ENCODE measurements at places on chromosomes 3 and 15. TPM values are rescaled to one million over a fixed set of nuclear protein-coding genes. Genes with fewer than 3 reads are reported as not detected.

GRCh38 chr3:126065876-126066275 lies 18.0 kb downstream of the SLC41A3 start:
- no peaks in the 10 kb centered on the region for H3K4me1 ChIP-seq
- no peak overlapping the region for H3K27ac ChIP-seq
- H3K36me3 ChIP-seq = peaks cover 5% of the 10 kb centered on the region

GRCh38 chr3:127860211-127860696 lies 37.9 kb upstream of the MGLL start:
- no peak overlapping the region for H3K4me3 ChIP-seq
- H3K27ac ChIP-seq = no peak overlapping the region
- no peaks in the 10 kb centered on the region for H3K4me1 ChIP-seq
- no peaks in the 10 kb centered on the region for H3K36me3 ChIP-seq
- no peak for DNase-seq

DNA sequence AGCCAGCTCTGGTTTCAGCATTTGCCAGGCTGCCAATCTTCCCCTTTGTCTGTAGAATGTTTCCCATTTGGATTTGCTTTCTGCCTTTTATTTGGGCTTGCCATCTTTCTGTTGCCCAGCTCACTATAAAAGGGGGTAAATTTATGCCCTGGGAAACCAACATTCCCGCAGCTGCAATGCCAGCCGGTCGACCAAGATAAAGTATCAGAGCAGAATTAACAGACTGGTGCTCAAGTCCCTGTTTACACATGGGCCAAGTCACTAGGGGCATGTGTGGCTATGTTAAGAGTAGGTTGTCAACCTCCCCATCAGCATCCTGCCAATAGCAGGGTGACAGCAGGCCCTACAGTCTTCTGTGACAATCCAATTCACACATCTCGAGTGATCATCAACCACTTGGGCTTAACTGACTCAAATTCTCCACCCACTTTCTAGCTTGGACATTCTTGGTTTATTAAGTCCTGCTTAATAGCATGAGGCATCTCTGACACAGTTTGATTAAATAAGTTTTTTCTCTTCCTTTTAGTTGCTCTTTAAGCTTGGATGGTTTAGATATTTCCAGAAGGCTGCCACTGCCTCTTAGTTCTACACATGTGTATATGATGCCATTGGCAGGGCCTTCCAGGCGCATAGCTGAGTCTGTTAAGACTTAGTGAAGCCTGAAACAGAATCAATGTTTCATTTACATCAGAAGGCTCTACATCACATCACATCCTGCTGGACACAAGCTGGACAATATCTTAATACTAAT lies 24.1 kb upstream of the VEPH1 start:
- no peak overlapping the region for H3K27ac ChIP-seq
- H3K4me3 ChIP-seq = no peak overlapping the region
- no peaks in the 10 kb centered on the region for H3K27me3 ChIP-seq
- H3K4me1 ChIP-seq = no peaks in the 10 kb centered on the region
- no peak for DNase-seq

GRCh38 chr3:47128137-47128536 lies 35.8 kb downstream of the SETD2 start:
- peaks cover 5% of the 10 kb centered on the region for H3K4me1 ChIP-seq
- H3K36me3 ChIP-seq = peaks cover 18% of the 10 kb centered on the region
- H3K27me3 ChIP-seq = no peaks in the 10 kb centered on the region
- DNase-seq = no peak
- H3K27ac ChIP-seq = no peak overlapping the region

- H3K27me3 ChIP-seq = no peaks in the 10 kb centered on the region
- peaks cover 56% of the 10 kb centered on the region for H3K4me1 ChIP-seq
- peak overlapping the region; percentile 36 for H3K27ac ChIP-seq
Measured at GRCh38 chr3:43001094-43001553, 22.0 kb downstream of the GASK1A start.

GRCh38 chr3:126837773-126838172 lies 133.7 kb downstream of the CHCHD6 start:
- H3K36me3 ChIP-seq = no peaks in the 10 kb centered on the region
- H3K4me3 ChIP-seq = no peak overlapping the region
- no peak overlapping the region for H3K27ac ChIP-seq
- DNase-seq = no peak
- H3K27me3 ChIP-seq = no peaks in the 10 kb centered on the region
- peaks cover 25% of the 10 kb centered on the region for H3K4me1 ChIP-seq

- H3K4me1 ChIP-seq = no peaks in the 10 kb centered on the region
- no peaks in the 10 kb centered on the region for H3K27me3 ChIP-seq
- no peak for DNase-seq
- no peak overlapping the region for H3K27ac ChIP-seq
- H3K36me3 ChIP-seq = no peaks in the 10 kb centered on the region
- no peak overlapping the region for H3K4me3 ChIP-seq
Measured at GRCh38 chr3:189236352-189236751, 64.6 kb downstream of the TPRG1 start.

GRCh38 chr3:106018102-106018501 lies 149.3 kb upstream of the CBLB start:
- peaks cover 16% of the 10 kb centered on the region for H3K4me1 ChIP-seq
- no peak for DNase-seq
- no peak overlapping the region for H3K27ac ChIP-seq
- no peaks in the 10 kb centered on the region for H3K36me3 ChIP-seq

DNA sequence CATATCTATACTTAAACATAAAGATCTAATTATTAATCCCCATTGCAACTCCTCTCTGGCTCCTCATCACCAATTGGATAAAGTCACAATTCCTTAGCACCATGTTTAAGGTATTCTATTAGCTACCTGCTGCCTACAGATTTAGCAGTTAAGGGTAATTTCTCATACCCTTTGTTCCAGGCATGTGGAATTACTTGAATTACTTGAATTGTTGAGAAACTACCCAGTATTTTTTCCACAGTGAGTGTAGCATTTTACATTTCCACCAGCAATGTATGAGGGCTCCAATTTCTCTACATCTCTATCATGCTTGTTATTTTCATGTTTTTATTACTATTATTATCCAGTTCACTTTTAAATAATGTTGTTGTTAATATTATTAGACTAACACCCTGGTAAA lies 86.4 kb downstream of the P2RY1 start:
- no peak overlapping the region for H3K4me3 ChIP-seq
- no peaks in the 10 kb centered on the region for H3K4me1 ChIP-seq
- no peak for DNase-seq
- no peaks in the 10 kb centered on the region for H3K36me3 ChIP-seq

DNA sequence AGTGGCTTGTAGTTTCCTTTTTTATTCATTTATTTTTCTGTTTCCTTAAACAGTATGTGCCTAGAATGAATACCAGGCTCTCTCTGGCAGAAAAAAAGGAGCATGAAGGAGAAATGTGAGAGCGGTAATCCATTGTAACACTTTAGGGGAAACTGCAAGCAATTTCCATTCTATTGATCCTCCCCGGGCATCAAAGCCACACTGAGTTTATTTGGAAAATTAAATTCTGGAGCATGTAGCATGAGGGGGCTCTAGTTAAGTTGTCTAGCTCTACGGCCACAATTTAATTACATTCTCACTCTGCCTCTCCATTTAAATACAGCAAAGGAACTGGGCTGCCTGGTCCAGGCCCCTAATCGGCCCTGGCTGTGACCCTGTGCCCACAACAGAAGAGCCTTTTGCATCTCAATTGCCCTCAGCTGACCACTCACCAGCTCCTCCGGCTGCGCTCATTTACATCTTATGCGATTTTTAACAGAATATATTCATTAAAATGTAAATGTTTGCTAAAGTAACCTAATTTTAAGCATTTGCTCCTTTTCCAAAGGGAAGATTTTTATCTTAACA lies 72.9 kb downstream of the MEGF11 start:
- no peaks in the 10 kb centered on the region for H3K4me1 ChIP-seq
- H3K36me3 ChIP-seq = no peaks in the 10 kb centered on the region
- no peak for DNase-seq
- peaks cover 95% of the 10 kb centered on the region for H3K27me3 ChIP-seq
- H3K4me3 ChIP-seq = no peak overlapping the region

DNA sequence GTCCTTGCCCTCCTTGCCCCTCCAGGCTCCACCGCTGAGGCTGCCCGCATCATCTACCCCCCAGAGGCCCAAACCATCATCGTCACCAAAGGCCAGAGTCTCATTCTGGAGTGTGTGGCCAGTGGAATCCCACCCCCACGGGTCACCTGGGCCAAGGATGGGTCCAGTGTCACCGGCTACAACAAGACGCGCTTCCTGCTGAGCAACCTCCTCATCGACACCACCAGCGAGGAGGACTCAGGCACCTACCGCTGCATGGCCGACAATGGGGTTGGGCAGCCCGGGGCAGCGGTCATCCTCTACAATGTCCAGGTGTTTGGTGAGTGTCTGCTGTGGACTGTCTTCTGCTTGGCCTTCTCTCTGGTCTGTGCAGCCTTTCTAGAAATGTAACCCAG lies 61.0 kb downstream of the BOC start:
- H3K36me3 ChIP-seq = no peaks in the 10 kb centered on the region
- H3K4me3 ChIP-seq = no peak overlapping the region
- no peak for DNase-seq
- no peak overlapping the region for H3K27ac ChIP-seq
- H3K27me3 ChIP-seq = no peaks in the 10 kb centered on the region
- H3K4me1 ChIP-seq = no peaks in the 10 kb centered on the region

DNA sequence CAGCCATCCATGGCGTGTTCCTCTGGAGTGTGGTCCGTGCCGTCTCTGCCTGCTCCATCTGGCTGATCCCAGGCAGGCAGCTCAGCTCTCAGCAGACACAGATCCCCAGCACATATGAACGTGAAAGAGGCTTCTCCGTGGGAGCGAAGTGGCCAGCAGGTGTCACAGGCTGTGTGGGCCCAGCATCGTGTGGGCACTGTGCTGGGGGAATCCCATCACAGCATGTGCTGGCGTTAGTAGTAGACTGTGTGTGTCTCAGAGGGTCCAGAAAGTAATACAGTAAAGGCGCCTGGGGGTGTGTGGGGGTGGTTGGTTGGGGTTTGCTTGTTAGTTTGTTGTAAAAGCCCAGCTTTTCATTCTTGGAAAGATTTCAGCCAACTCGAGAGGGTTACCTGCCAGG lies 147.6 kb downstream of the IGF1R start:
- H3K27me3 ChIP-seq = no peaks in the 10 kb centered on the region
- no peak overlapping the region for H3K27ac ChIP-seq
- DNase-seq = no peak
- peaks cover 20% of the 10 kb centered on the region for H3K4me1 ChIP-seq
- no peak overlapping the region for H3K4me3 ChIP-seq

DNA sequence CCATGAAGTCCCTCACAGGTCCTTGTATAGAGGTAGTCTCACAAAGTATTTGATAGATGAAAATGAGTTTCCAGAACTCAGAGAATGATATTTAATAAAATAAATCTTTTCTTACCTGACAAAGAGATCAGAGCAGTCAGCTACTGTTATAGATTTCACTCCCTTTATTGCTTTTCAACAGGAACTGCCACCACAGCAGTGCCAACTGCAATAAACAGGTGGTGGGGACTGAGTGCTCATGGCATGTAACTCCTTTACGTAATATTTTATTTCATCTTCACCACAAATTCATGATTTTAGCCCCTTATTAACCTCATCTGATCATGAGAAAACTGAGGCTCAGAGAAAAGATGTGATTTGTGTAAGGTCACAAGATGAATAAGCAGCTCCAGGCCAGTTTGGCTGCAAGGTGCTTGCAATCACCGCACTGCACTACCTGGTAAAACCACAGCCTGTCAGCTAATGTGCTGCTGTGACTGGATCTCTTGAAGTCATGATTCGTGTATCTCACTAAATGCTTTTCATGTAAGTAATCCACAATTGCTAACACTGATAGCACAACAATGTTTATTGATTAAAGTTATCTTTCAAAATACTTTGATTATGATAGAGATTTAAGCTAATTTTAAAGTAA lies 78.8 kb downstream of the WNT5A start:
- no peak overlapping the region for H3K4me3 ChIP-seq
- H3K4me1 ChIP-seq = no peaks in the 10 kb centered on the region
- no peak overlapping the region for H3K27ac ChIP-seq
- H3K36me3 ChIP-seq = peaks cover 5% of the 10 kb centered on the region
- H3K27me3 ChIP-seq = no peaks in the 10 kb centered on the region

GRCh38 chr3:154334973-154335420 lies 10.7 kb upstream of the DHX36 start:
- H3K27ac ChIP-seq = no peak overlapping the region
- H3K36me3 ChIP-seq = no peaks in the 10 kb centered on the region
- no peaks in the 10 kb centered on the region for H3K27me3 ChIP-seq
- DNase-seq = peak; percentile 50

GRCh38 chr15:26972636-26973035 lies 1.7 kb downstream of the GABRG3 start:
- H3K4me3 ChIP-seq = no peak overlapping the region
- H3K27me3 ChIP-seq = no peaks in the 10 kb centered on the region
- no peaks in the 10 kb centered on the region for H3K4me1 ChIP-seq
- H3K27ac ChIP-seq = no peak overlapping the region

DNA sequence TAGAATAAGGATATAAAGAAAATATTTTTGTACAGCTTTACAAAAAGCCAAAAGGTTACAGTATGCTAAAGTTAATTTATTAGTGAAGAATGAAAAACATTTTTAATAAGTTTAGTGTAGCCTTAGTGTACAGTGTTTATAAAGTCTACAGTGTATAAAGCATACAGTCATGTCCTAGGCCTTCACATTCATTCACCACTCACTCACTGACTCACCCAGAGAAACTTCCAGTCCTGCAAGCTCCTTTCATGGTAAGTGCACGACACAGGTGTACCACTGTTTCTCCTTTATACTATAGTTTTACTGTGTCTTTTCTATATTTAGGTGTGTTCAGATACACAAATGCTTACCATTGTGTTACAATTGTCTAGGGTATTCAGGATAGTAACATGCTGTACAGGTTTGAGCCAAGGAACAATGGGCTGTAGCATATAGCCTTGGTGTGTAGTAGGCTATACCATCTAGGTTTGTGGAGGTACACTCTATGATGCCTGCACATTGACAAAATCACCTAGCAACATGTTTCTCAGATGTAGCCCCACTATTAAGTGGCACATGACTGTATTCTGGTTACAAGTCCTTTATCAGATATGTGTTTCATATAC lies 197.1 kb upstream of the KBTBD8 start:
- H3K4me3 ChIP-seq = no peak overlapping the region
- H3K27ac ChIP-seq = no peak overlapping the region
- H3K36me3 ChIP-seq = no peaks in the 10 kb centered on the region
- no peaks in the 10 kb centered on the region for H3K4me1 ChIP-seq

- H3K4me3 ChIP-seq = no peak overlapping the region
- no peaks in the 10 kb centered on the region for H3K27me3 ChIP-seq
- DNase-seq = peak; percentile 0
- no peaks in the 10 kb centered on the region for H3K36me3 ChIP-seq
- H3K27ac ChIP-seq = no peak overlapping the region
Measured at GRCh38 chr3:190671658-190672057, 157.8 kb downstream of the IL1RAP start.

WDR93 gene
- 0.47 TPM for total RNA-seq

TERC gene
- total RNA-seq = 2.9 TPM

MKRN3 gene
- not detected for total RNA-seq

PAK6 gene
- 9.3 TPM for total RNA-seq

CRABP1 gene
- not detected for total RNA-seq
